ENCODE measurements at places on chromosomes 12 and 14.

GRCh38 chr14:99272899-99273765, 1.1 kb upstream of the BCL11B start:
- no peak for DNase-seq

- no peak for DNase-seq
These were observed 22.2 kb upstream of the HDAC7 start for GRCh38 chr12:47841910-47842309.

- DNase-seq = no peak
These were observed 17.5 kb downstream of the AQP6 start for GRCh38 chr12:49990273-49990672.

GRCh38 chr14:26427097-26427496, 170.7 kb downstream of the NOVA1 start:
- no peak for DNase-seq

- DNase-seq = no peak
These were observed 2.4 kb upstream of the MLH3 start for GRCh38 chr14:75053396-75054291.

DNA sequence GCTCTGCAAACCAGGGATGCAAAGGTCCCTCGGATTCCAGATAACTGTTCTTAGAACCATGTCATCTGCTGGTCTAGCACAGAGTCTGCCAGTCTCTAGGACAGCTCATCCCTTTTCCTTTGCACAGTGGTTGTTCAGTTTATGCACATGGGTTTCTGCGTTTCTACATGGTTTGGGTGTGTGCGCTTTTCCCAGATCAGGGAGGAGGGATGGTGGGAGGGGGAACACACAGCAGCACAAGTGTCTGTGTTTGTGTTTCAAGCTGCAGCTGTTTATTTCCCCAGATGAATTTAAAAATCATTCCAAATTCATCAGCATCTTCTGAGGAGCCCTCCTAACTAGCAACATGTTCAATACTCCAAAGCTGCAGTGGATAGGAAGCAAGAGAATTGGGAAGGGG, 45.4 kb downstream of the ANO2 start:
- no peak for DNase-seq

DNA sequence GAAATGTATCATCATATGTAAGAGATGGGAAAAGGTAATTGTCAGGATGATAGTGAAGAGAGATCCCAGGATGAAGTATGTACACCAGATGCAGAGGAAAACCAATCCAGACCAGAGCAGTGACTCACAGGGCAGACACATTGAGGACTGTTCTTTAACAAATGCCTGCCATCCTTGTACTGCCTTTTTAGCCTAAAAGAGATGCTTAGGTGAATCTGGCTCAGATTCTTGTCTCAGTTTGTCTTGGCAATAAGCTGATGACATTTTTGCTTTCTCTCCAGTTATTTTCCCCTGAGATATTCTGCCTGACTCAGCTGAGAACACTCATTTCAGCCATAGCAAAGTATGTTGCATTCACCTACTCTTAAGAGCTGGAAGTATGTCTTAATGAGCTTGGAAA, 405.3 kb upstream of the USP15 start:
- no peak for DNase-seq

Data from stimulated activated CD4-positive, alpha-beta T cell treated with anti-CD3 and anti-CD28 coated beads, Interleukin-1b, Interleukin-23, amount 100 ng/mL, for 1 hour (primary cell).